Uterus (tissue), 4 donors: ENCODE measurements at places on chromosomes 1 and 21.
A peak's percentile ranks its signal among the peaks of the same experiment; 100 is the strongest.

DNA sequence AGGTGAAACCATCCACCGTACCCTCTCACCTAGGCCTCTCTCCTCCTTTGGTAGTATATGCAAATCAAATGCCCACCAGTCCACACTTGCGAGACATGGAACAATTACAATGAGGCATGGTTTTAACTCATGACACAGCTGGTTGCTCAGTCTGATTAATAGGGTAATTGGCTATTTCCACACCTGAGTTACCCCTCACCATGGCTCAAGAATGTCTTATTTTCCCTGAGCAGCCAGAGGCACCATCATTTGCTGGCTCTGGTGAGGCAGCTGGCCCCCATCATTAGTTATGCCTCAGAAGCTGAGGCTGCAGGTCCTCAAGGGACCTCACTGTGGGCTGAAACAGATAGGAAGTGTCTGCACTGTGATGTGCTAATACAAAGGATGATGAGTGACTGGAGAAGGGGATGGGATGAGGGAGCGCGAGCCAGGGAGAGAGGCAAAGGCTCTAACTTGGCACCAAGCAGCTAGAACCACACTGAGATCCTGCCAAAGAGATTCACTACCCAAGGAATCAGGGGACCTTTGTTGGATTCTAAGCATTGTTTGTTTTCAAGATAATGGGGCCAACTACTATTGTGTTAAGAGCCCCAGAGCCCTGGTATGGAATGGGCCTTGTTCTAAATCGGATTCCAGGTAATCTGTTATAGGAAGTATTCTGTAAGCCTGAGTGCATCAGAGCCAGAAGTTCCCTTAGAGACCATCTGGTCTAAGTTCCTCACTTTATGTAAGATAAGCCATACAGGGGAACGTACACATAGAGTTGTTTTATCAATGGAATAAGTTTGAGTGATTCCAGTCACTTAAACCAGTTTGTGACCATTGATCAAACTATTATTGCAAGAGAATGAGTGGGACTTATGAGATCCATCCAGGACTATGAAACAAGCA lies 80.0 kb upstream of the CNTN2 start:
- DNase-seq, result no peak
- no peak overlapping the region for H3K27ac ChIP-seq
- no peaks in the 10 kb centered on the region for H3K4me1 ChIP-seq
- H3K36me3 ChIP-seq, result no peaks in the 10 kb centered on the region

- no peaks in the 10 kb centered on the region for H3K36me3 ChIP-seq
- H3K27me3 ChIP-seq, result no peaks in the 10 kb centered on the region
- peaks cover 11% of the 10 kb centered on the region for H3K4me1 ChIP-seq
- no peak for DNase-seq
These were observed 3.4 kb upstream of the FAM131C start for GRCh38 chr1:16076865-16077238.

DNA sequence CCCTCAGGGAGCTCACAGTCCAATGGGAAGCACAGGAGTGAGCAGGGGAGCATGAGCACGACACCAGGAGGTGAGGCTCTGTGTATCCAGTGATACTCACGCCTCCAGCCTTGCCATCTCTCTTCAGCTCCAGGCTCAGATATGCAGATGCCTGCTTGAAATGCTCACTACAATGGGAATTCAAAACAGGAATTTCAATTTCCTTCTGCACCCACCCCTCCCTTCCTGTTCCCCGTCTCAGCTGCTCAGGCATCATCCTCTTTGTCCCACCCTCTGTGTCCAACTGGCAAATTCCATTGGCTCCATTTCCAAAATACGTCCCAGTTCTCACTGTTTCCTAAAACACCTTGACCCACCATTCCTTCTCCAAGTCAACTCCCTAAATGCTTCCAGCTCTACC lies 58.9 kb downstream of the FBXO2 start:
- no peak overlapping the region for H3K4me3 ChIP-seq
- DNase-seq, result no peak
- H3K27ac ChIP-seq, result no peak overlapping the region
- H3K4me1 ChIP-seq, result no peaks in the 10 kb centered on the region
- no peaks in the 10 kb centered on the region for H3K36me3 ChIP-seq
- no peaks in the 10 kb centered on the region for H3K27me3 ChIP-seq

GRCh38 chr21:40270047-40270446 lies 402.8 kb downstream of the PCP4 start:
- no peak overlapping the region for H3K27ac ChIP-seq
- no peak for DNase-seq
- H3K4me1 ChIP-seq, result no peaks in the 10 kb centered on the region
- no peaks in the 10 kb centered on the region for H3K36me3 ChIP-seq
- H3K4me3 ChIP-seq, result no peak overlapping the region

GRCh38 chr1:235532360-235532759 lies 28.1 kb upstream of the B3GALNT2 start:
- H3K27me3 ChIP-seq, result no peaks in the 10 kb centered on the region
- no peak for DNase-seq
- H3K4me3 ChIP-seq, result no peak overlapping the region

DNA sequence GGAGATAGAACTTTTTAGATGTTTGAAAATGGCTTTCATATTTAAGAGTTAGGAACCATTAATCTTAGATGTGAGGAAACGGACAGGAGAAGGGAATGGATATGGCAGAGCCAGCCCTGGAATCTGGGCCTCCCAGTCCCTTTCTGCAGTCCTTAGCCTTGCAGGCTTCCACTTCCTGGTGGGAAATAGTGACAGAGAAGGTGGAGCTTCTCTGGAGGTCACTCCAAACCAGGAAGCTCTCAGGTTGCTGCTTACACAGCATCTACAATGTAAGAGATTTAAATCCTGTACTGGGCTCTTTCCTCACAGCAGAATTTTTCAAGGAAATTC lies 2.5 kb downstream of the S100A11 start:
- no peaks in the 10 kb centered on the region for H3K4me1 ChIP-seq
- H3K4me3 ChIP-seq, result no peak overlapping the region
- no peak for DNase-seq
- H3K36me3 ChIP-seq, result no peaks in the 10 kb centered on the region
- H3K27me3 ChIP-seq, result no peaks in the 10 kb centered on the region

DNA sequence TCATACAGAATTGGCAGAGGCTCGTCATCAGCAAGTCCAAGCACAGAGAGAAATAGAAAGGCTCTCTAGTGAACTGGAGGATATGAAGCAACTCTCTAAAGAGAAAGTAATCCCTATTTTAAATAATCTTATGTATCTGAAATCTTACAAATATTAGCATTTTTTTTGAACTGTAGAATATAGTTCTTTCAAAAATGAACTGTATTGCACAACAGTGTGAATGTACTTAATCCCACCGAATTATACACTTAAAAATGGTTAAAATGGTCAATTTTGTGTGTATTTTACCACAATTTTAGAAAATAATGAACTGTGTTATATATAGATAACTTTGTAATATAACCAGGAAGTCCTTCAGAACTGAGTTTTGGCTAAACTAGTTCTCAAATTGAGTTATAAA lies 75.9 kb downstream of the CCDC18 start:
- H3K4me3 ChIP-seq, result no peak overlapping the region
- no peak for DNase-seq
- no peaks in the 10 kb centered on the region for H3K4me1 ChIP-seq
- H3K27ac ChIP-seq, result no peak overlapping the region
- H3K36me3 ChIP-seq, result no peaks in the 10 kb centered on the region

- no peak overlapping the region for H3K4me3 ChIP-seq
- H3K27ac ChIP-seq, result no peak overlapping the region
- H3K36me3 ChIP-seq, result no peaks in the 10 kb centered on the region
These were observed 6.2 kb upstream of the C1orf105 start for GRCh38 chr1:172414331-172414730.

DNA sequence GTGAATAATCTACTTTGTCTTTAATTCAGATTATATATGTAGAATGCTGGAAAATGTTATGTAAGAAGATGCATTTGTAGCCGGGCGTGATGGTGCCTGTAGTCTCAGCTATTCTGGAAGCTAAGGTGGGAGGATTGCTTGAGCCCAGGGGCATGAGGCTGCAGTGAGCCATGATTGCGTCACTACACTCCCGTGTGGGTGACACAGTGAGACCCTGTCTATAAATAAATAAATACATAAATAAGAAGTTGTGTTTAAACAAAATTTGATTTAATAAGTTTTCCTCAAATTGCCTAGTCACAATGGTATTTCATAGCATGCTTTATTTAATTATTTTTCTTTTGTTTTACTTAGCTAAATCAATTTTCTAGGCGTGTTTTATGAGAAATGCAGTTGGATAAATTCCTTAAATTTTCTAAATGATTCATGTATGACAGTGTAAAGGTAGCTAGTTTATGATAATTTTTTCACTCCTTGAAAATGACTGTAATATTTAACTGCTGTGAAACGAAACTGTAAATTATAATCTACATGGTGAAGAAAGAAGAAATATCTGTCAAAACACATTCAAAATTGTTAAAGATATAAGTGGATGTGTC lies 232.6 kb downstream of the SRGAP2C start:
- DNase-seq, result no peak
- no peak overlapping the region for H3K4me3 ChIP-seq

- H3K27me3 ChIP-seq, result no peaks in the 10 kb centered on the region
- H3K4me3 ChIP-seq, result no peak overlapping the region
- peak; percentile 24 for DNase-seq
- no peak overlapping the region for H3K27ac ChIP-seq
These were observed 16.2 kb upstream of the ERICH3 start for GRCh38 chr1:74689621-74690363.

GRCh38 chr1:112264010-112264409 lies 132.0 kb upstream of the CTTNBP2NL start:
- no peaks in the 10 kb centered on the region for H3K27me3 ChIP-seq
- DNase-seq, result no peak
- no peak overlapping the region for H3K4me3 ChIP-seq
- no peak overlapping the region for H3K27ac ChIP-seq
- no peaks in the 10 kb centered on the region for H3K36me3 ChIP-seq
- no peaks in the 10 kb centered on the region for H3K4me1 ChIP-seq

- no peaks in the 10 kb centered on the region for H3K36me3 ChIP-seq
- H3K4me1 ChIP-seq, result no peaks in the 10 kb centered on the region
- no peak overlapping the region for H3K4me3 ChIP-seq
These were observed 762.1 kb upstream of the NEGR1 start for GRCh38 chr1:73044241-73045036.

- H3K4me3 ChIP-seq, result no peak overlapping the region
- H3K36me3 ChIP-seq, result no peaks in the 10 kb centered on the region
- H3K27ac ChIP-seq, result no peak overlapping the region
- H3K27me3 ChIP-seq, result no peaks in the 10 kb centered on the region
- DNase-seq, result peak; percentile 35
These were observed 343.4 kb downstream of the MATN1 start for GRCh38 chr1:30379684-30380624.

GRCh38 chr1:10074059-10074851 lies 41.5 kb downstream of the UBE4B start:
- peaks cover 4% of the 10 kb centered on the region for H3K4me1 ChIP-seq
- no peaks in the 10 kb centered on the region for H3K36me3 ChIP-seq
- DNase-seq, result peak; percentile 70
- no peak overlapping the region for H3K4me3 ChIP-seq

- H3K4me1 ChIP-seq, result no peaks in the 10 kb centered on the region
- no peaks in the 10 kb centered on the region for H3K27me3 ChIP-seq
- H3K27ac ChIP-seq, result no peak overlapping the region
- no peaks in the 10 kb centered on the region for H3K36me3 ChIP-seq
- H3K4me3 ChIP-seq, result no peak overlapping the region
These were observed 314.9 kb upstream of the DEPDC1 start for GRCh38 chr1:68811806-68812205.

DNA sequence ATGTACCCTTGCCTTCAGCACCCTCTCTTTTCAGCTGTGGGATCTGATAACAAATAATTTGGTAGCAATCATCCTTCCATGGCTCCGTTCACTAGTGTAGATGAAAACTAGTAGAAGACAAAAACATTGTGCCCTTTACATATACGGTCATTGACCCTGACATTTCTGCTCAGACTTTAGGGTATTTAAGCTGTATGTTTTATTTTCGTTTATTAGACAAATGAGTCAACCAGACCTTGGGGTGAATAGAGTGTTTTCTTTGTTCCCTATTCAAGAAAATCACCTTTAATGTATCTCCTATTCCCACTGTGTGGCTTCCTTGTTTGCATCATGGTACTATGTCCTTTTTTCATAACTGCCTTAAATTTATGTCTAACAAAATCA lies 187.3 kb downstream of the VAV3 start:
- H3K36me3 ChIP-seq, result no peaks in the 10 kb centered on the region
- DNase-seq, result no peak
- no peak overlapping the region for H3K27ac ChIP-seq
- no peaks in the 10 kb centered on the region for H3K4me1 ChIP-seq
- H3K27me3 ChIP-seq, result no peaks in the 10 kb centered on the region

DNA sequence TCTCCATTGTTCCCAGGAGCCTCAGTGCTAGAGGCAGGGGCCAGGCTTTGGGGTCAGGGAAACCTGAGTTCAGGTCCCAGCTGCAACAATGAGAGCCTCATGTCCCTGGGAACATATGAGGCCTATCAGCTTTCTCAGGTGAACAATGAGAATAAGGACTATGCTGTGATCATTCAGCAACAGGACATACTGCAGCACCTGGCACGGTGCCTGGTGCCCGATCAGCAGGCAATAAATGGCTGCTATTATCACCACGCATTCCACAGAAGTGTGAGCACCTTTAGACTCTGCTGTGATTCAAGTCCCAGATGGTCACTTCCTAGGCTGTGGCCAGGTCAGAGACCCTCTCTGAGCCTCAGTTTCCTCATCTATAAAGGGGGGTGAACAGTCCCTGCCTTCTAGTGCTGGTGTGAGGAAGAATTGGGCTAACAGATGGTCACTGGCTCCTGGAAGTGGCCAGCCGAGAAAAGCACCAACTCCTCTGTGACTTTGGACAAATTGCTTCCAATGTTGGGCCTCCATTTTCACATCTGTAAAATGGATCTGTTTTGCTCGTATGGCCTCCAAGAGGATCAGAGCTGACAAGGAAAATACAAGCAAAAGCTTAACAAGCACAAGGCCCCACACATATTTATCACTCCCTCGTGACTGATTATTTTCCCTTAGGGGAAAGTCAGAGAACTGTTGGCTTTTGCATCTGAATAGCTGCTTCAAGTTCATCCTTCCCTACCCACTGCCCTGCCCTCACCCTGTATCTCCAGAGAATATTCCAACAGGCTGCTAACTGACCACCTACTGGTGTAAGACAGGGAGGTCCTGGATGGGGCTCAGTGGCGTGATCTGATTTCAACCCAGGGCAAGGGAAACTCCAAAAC lies 1.1 kb downstream of the SLC5A9 start:
- H3K4me3 ChIP-seq, result no peak overlapping the region
- H3K4me1 ChIP-seq, result no peaks in the 10 kb centered on the region
- H3K36me3 ChIP-seq, result no peaks in the 10 kb centered on the region
- DNase-seq, result no peak
- no peak overlapping the region for H3K27ac ChIP-seq
- no peaks in the 10 kb centered on the region for H3K27me3 ChIP-seq
